Transverse colon (tissue), 4 donors: ENCODE measurements at places on chromosomes 4 and X. TPM values are rescaled to one million over a fixed set of nuclear protein-coding genes. Genes with fewer than 3 reads are reported as not detected.

- no peak for DNase-seq
Observed at GRCh38 chrX:97740044-97740443, 856.3 kb downstream of the RPA4 start.

DNA sequence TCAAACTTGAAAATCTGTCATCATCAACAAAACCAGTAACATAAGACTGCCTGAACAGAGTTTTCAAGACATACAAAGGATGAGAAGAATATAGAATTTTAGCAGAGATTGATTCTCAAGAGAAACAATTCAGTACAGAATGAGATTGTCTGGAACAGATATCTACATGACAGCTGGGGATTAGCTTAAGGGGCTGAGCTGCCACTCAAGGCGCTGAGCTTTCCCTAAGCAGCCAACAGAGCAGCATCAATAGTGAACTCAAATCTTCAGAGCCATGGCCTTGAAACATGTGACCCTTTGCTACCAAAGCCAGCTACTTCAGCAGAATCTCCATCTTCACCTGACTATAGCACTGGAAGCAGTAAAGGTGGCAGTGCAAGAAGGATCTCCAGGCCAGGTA lies 24.3 kb upstream of the PCDH10 start:
- no peak for DNase-seq

GRCh38 chrX:13077168-13077567 lies 32.7 kb upstream of the FAM9C start:
- no peak for DNase-seq

GRCh38 chrX:41369152-41369551 lies 35.2 kb downstream of the DDX3X start:
- no peak for DNase-seq

DNA sequence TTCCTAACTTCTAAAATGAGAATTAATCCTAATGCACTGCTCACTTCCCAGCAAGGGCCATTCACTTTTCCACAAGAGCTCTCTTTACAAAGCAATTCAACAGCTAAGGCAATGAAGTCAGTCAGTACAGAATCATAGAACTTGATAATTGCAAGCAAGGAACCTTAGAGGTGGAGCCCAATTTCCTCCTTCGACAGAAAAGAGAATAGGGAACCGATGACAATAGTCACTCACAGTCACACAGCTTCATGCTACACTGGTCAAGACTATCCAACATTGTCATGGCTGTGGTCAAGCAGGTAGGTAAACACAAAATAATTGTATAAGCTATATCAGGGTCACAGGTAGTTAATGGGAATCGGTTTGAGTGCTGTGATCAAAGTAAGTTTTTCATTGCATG lies 90.0 kb downstream of the ELOVL6 start:
- DNase-seq, result no peak

- no peak for DNase-seq
Observed at GRCh38 chrX:13371186-13371585, 51.3 kb upstream of the ATXN3L start.

- DNase-seq, result no peak
Observed at GRCh38 chrX:1403228-1403627, 11.3 kb upstream of the SLC25A6 start.

GRCh38 chr4:40190019-40190418 lies 6.8 kb upstream of the RHOH start:
- no peak for DNase-seq

DNA sequence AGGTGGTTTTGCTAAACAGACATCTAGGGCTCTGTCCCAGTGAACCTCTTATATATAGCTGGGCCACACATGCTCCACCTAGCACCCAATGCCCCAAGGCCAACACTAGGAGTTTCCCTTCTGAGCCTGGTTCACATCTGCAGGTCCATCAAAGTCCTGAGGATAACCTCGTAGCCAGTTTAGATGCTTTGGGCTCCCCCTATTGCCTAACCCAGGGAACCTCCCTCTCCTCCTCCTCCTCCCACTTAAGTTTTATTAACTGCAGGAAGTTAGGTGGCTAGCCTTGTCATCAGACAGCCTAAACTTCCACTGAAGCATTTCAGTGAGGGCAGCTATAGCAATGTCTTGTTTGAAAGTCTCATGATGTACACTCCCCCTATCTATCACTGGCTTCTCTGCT lies 88.0 kb downstream of the GUCY2F start:
- no peak for DNase-seq

The ATOH1 gene
- 76.7 TPM for total RNA-seq

The FAM53A gene
- total RNA-seq, result 1.6 TPM

The TMEM47 gene
- total RNA-seq, result 15.9 TPM

The F11 gene
- not detected for total RNA-seq

The LGI2 gene
- 0.41 TPM for total RNA-seq

The NLRP2B gene
- not detected for total RNA-seq
